ENCODE measurements at places on chromosomes 2 and 18.

- no peak for DNase-seq
Observed at GRCh38 chr2:236550701-236551465, 18.7 kb upstream of the ACKR3 start.

GRCh38 chr2:53220969-53221368 is 546.6 kb upstream of the CHAC2 start:
- DNase-seq, result no peak

GRCh38 chr2:209721497-209721896 is 50.1 kb upstream of the UNC80 start:
- no peak for DNase-seq

- no peak for DNase-seq
Observed at GRCh38 chr2:72555943-72556342, 269.9 kb downstream of the EXOC6B start.

DNA sequence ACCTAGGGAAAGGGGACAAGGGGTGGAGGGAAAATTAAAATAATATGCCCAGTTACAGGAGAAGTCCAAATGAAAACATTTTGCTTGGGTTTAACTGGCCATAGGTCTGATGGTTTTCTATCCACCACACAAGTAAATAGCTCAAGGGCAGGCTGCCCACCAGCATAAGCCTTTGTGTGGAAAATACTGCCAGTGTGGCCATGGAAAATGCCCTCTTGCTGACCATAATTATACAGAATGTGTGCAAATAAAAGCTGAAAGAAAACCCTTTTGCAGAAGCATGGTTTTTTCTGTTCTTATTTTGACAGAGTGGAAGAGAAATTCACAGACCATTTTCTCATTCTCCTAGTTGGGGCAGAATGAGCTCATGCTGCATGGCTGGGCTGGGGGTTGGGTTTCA is 111.3 kb upstream of the SIX2 start:
- no peak for DNase-seq

- no peak for DNase-seq
Observed at GRCh38 chr2:55986700-55987440, 63.3 kb upstream of the EFEMP1 start.

DNA sequence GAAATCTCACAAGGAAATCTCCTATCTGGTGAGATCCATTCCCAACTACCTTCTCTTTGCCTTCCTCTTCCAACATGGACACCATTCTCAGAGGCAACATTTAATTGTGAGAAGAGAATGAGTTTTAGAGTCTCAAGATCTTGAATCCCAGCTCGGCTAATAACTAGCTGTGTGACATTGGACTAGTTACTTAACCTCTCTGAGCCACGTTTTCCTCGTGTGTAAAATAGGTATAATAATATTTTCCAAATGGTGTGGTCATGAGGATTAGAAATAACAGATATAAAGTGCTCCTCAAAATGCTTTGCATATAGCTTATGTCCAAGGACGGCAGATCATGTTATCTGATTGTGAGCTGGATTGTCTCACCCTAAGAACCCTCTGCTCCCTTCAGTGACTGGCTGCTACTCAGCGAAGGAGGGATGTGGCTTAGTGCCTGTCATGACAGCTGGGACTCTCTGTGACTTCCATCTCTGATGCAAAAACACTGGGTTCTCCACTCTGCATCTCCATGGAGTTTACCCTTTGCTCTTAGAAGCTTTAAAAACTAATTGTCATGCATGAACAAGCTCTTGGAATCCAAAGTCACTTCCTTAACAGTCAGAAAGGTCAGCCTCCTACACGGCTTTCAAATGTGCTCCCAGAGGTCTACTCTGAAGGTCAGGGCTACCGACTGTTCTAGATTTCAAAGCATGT is 38.4 kb upstream of the MRPL19 start:
- DNase-seq, result no peak

DNA sequence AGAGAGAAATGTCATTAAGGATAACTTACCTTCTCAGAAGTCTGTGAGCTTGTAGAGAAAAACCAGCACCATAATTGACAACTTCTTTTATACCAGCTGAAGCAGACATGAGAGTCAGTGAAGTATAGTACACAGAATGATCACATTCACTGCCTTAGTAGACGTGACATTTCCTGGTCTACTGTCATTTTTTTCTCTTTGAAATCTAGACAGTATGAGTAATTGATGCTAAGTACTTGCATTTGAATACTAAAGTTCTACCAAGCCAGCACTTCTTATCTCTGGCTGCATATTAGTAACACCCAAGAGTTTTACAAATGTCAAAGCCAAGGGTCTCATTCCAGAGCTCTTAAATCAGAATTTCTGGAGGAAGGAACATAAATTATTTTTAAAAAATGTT is 25.4 kb upstream of the ACADL start:
- DNase-seq, result no peak

GRCh38 chr2:238551091-238551490 is 124.4 kb downstream of the ASB1 start:
- DNase-seq, result no peak

DNA sequence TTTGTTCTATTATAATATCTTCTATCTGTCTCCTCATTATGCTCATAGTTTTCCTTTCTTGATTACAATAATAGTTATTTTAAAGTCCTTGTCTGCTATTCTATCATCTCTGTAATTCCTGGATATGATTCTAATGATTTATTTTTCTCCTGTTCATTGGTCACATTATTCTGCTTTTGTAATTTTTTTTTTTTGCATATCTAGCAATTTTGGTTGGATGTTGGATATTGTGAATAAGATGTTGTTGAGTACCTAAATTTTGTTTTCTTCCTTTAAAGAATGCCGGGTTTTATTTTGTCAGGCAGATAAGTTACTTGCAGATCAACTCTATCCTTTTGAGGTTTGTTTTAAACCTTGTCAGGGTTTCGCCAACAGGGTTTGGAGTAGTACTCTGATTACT is 25.2 kb downstream of the KATNAL2 start:
- no peak for DNase-seq

DNA sequence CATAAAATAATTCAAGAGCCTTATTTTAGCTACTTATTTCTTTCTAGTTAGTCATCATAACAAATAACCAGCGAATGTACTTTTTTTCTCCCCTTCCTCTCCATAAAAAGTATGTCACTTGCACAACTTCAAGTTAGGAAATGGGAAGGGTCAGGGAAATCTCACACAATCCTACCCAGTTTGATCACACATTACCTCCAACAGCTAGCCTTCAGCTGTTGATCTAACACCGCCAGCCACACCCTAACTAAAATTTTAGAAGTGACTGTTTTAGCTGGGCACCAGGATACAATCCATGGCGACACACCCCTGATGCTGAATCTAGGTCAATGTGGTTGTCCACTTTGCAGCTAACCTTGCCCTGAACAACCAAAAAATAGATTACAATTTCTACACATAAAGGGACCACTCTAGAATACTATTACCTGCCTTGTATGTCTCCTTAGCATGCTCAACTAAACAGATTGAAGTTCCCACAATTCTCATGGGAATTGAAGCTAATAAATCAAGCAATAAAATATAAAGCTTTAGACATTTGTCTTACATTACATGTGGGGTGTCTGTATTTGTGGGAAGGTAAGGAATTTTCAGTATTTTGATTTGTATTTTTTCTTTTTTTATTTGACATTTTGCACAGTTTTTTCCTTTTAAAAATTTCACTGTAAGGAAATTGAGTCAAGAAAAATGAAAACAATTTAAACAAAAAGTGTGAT is 7.3 kb upstream of the COL3A1 start:
- no peak for DNase-seq

DNA sequence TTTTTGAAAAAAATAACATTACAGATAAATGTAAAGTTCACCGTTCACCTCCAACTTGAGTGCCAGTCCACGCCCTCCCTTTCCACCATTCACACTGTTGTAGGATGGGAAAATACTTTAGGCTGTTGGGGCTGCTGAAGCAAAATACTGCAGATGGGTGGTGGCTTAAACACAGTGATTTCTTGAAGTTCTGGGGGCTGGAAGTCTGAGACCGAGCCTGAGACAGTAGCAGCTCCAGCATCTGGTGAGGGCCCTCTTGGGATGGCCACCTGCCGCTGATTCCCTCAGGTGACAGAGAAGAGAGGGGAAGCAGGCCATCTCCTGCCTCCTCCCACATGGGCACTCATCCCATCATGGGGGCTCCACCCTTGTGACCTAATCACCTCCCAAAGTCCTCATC is 17.7 kb downstream of the ALLC start:
- no peak for DNase-seq

DNA sequence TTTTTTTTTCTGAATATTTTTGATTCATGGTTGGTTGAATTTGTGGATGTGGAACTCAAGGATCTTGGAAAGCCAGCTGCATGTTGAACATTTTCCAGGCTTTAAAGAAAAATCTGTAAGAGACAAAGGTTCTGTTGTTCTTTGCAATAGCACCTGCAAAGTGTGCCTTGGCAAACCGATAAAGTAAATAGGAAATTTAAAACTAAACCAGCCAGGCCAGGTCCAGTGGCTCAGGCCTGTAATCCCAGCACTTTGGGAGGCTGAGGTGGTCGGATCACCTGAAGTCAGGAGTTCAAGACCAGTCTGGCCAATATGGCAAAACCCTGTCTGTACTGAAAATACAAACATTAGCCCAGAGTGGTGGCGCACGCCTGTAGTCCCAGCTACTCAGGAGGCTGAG is 74.4 kb downstream of the RIF1 start:
- no peak for DNase-seq

DNA sequence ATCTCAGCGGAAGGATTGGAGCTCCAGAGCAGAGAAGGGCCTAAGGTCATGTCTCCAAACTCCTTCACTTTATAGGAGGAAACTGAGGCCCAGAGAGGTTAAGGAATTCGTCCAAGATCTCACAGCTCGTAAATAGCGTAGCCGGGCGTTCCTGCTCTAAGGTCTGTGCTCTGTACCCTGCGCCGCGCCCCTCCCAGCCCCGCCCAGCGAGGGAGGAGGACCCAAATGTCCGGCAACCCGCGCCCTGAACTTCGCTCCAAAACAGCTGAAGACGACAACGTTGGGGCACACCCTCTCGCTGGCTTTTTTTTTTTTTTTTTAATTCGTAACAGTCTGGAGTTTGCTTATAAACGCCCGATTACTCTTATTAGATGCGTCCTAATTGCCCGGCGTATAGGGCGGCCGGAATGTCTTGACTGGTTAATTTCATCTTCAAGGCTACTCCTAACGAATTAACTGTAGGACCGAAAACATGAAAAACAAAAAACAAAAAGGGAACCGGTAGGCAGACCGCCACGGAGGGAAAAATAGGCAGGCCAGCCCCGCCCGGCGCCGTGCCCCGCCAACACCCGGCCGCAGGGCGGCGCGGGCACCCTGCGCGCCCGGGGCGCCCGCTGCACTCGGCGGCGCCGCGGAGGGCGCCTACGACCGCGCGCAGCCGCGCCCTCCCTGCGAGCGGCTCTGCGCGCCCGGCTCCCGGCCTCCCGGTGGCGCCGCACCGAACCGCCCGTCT is 928 bp upstream of the FOSL2 start:
- peak; percentile 97 for DNase-seq

DNA sequence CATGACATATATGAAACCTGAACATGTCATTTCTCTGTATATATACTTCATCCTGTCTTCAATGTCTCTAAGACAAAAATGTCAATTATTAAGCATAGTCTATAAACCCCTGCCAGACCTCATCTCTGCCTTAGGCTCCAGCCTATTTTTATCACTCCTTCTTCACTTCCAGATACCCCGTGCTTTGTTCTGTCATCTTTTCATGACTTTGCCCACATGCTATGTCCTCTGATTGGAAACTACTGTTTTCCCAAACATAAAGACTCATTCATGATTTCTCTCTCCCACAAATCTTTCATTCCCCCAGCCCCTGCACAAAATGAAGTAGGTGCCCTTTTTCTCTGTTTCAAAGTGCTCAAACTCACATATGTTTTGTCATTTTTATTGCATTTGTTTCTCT is 1503.9 kb downstream of the DPP10 start:
- DNase-seq, result no peak

DNA sequence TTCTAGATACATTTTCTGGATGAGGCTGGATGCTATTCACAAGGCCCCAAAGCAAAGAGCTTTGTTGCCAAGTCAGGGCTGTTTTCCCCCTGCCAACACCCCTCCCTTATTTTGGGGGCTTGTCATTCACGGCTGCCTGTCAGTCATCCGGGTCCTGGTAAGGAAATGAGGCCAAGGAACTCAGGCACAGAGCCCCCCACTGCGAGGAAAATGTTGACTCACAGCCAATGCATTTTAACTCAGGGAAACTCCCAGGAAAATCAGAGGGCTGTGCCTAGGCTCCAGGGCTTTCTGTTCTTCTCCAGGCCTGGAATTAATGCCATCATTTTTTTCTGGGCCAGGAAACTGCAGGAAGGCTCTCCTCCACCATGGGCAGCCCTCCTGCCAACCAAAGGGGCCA is 241.1 kb downstream of the SMAD2 start:
- DNase-seq, result no peak

- DNase-seq, result no peak
Observed at GRCh38 chr2:196606516-196606915, 33.0 kb upstream of the CCDC150 start.

GRCh38 chr2:45974056-45974455 is 322.6 kb downstream of the PRKCE start:
- DNase-seq, result no peak

DNA sequence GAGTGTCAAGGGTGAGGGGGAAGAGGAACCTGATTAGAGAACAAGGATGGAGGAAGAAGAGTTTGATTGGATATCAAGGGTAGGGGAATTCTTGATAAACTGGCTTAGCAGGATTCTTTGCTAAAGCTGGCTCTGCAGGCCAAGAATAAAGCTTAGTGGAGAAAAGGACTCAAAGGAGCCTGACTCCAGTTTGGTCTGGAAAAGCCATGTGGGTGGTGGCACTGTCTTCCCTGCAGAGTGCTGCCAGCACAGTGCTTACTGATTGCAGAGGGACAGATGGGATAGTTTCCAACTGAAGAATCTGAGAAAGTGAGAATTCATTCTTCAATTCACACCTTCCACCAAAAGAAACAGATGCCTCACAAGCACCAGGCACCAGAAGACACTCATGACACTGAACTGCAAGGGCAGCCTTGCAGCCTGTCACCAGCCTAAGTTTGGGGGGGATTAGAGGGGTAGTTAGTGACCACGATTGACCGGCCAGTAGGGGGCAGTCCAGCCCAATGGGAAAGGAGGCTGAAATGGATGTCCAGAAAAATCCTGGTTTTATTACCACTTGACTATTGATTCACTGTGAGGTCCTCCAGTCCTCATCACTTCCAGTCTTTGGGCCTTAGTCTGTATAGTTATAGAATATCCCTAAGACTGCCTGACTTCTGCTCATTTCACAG is 334.5 kb downstream of the SMAD2 start:
- DNase-seq, result no peak

GRCh38 chr2:144509879-144510221 is 10.1 kb downstream of the ZEB2 start:
- DNase-seq, result no peak

- DNase-seq, result no peak
Observed at GRCh38 chr2:22952656-22953225, 432.2 kb upstream of the KLHL29 start.

DNA sequence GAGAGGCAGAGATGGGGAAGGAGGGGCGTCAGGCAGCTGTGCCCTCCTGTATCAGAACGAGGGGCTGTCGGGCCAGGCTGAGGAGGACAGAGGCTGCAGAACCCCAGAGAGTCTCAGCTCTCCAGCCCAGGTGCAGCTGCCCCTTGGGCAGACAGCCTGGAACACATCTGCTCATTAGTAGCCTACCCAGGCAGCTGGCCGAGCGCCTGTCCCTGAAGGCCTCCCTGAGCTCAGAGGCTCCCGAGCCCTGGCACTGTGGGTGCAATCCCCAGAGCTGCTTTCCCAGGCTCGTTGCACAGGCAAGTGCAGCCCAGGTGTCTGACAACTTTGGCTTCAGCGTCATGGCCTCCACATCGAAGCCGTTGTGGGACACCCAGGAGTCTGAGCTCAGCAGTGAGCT is 13.1 kb upstream of the TMEM185B start:
- no peak for DNase-seq

GRCh38 chr2:136767030-136767429 is 1.7 kb downstream of the THSD7B start:
- DNase-seq, result no peak

GRCh38 chr2:70934981-70935380 is 719 bp upstream of the ATP6V1B1 start:
- DNase-seq, result no peak

Measured in right atrium auricular region (tissue), 2 donors.